Fibroblast of lung (primary cell): ENCODE measurements at places on chromosomes 4 and X.

DNA sequence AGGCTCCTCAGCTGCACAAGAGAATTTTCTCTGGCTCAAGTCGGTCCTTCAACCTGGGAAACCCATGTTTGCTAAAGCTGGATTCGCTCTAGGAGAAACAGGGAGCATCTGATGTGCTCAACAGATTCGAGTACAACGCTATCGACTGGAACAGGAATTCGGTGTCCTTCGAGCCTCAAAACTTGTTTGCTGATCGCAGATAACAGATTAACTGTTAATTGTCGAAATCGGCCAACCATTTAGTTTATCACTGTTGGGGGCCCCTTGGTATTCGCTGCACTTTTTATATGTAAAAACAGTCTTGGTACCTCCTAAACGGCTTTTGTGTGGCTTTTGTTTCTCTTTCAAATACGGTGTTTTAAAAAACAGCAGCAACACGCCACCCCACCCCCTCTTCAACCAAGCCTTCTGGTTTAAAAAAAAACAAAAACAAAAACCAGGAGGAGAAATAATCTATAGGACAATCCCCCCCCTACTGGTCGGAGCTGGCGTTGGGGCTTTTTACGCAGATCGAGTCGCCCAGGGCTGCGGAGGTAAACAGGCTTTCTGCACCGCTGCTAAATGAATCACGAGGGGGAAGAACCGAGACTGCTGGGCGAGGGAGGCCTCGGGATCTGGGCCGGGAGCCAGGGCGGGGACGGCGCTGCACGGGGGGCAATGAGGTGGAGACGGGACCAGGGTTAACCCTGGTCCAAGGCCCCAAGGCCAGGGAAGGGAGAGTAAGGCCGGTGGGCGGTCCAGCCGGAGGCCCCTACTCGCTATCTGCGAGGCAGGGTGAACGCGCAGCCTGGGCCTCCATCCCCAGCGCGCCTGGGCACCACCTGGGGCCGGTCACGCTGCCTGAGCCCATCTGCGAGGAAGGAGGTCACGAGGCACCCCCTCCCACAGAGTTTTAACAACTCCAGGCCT is 71.7 kb upstream of the BCOR start:
- DNase-seq, result peak; percentile 81

DNA sequence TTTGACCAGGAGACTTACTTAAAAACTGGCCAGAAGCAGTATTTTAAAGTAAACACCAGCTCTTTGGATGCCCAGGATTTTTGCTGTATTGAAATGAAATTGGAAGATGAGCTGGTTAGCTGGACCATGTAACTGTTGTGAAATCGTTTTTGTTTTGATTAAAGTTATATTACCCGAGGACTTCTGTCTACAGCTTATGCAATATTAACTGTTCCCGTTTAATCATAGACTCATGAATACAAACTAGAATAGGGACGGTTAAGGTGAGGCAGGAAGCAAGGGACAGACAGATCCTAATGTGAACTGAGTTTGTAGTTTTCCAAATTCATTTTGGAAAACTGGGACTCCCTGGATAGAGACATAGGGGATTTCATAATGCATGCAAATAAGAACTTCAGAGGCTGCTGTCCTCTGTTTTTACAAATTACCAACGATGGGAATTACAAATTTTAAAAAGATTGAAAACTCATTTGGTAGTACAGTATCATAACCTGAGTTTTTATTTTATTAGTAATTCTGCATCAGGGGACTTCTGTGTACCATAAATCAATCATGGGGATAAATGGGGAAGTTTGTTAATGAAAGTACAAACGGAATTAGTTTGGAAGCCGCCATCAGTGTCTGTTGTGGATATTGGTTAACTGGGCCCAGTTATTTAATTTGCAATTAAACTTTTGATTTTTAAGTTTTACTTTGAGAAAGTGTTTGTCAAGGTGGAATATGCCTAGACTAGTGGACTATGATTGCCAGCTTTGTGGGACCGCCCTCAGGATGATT is 304.4 kb downstream of the AFF2 start:
- DNase-seq, result no peak

GRCh38 chr4:15901998-15902397 is 36.5 kb downstream of the FGFBP1 start:
- DNase-seq, result no peak

GRCh38 chr4:142721187-142721586 is 124.9 kb downstream of the INPP4B start:
- no peak for DNase-seq
